ENCODE measurements at places on chromosomes 7 and 10.

GRCh38 chr7:4725014-4725849 lies 43.1 kb downstream of the FOXK1 start:
- no peak for DNase-seq

DNA sequence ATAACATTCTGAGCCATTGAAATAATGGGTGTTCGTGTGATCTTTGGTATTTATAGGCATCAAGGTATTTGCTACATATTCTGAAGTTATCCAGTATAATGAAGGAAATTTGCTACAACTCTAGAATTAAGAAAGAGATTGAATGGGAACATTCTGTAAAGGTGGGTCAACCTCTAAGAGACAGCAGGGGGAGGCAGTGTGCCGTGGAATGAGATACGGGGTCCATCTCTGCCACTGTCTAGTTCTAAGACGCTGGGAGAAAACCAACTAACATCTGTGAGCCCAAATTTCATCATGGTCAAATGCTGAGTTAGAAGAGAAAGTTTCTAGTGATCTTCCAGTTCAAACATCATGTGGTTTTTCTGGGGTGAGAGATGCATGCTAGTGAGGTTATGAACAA lies 368.9 kb downstream of the SORCS1 start:
- DNase-seq = no peak

DNA sequence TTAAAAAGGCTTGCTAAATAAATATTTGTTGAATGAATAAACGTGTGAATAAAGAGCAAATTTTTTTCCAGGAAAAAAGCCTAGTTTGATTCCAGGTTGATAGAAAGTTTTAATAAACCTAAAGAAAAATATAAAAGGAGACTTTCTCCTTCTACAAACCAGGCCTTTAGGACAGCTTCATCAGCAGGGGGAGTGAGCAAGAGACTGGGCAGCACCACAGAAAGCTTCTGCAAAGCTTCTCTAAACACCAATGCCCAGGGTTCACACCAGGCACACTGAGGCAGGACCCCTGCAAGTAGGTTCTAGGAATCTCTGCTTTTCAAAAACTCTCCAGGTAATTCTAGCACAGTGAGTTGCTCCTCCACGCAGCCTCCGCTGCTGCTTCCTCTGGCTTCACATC lies 66.4 kb upstream of the SEC61G start:
- no peak for DNase-seq

- DNase-seq = no peak
Measured at GRCh38 chr10:69472544-69472943, 21.3 kb downstream of the TSPAN15 start.

DNA sequence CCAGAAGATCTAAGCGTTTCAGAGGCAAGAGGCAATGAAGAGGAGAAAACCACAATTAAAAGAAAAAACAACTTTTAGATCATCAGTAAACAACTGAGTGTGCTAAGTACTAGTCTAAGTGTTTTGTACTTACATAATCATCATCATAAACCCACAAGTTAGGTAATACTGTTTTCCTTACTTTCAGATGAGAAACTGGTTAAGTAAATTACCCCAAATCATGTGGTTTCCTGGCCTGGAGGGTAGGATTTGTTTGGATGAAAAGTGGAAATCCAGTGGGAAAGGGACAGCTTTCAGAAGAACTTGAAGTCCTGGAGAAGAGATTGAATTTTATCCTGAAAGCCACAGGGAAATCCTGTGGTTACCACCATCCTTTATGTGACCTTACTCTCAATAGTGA lies 463.3 kb downstream of the LRMDA start:
- DNase-seq = no peak

GRCh38 chr7:32901629-32902028 lies 10.1 kb upstream of the KBTBD2 start:
- no peak for DNase-seq

DNA sequence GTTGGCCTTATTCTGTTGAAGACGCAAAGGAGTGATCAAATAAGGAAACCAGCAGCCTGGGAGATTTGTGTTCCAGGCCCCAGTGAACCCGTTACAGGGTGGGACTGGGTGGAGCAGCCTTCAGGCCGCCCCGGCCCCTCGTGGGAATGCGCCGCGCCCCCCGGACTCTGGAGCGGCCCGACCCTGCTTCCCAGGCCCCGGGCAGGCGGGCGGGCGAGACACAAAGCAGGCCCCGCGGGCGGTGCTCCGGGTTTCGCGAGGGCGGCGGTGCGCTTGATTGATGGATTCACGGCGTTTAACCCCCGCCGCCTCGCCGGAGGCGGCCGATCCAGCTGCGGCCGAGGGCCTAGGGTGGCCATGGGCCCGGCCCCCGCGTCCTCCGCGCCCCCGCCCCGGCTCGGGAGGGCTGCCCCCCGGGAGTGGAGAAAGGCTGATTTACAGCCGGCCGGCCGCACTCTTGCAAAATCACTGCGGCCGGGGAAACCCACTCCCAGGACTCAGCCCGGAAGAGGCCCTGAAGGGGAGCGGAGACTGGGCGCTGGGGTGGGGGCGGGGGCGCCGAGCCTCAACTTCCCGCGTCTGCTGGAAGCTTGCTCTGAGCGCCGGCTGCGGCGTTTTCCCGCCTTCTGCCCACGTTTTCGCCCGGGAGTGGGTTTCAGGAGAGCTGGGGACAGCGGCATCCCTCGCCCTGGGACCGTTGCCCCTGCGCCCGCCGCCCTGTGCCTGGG lies 299.6 kb upstream of the NFE2L3 start:
- no peak for DNase-seq

DNA sequence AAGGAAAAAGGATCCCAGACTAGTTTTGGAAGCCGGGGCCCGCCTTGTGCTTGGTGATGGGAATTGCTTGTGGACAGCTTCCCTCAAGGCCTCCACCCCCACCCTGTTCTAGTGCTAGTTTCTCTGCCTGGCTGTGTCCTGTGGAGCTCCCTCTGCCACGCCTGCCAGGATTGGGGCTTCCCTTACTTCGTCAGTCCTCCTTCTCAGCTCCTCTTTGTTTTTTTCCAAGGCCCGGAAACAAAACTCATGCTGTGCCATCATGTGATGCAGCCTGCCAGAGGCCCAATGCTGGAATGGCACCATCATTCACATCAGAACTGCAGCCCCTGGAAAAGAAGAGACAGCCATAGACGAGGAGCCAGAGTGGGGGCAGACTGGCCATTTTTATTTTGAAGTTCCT lies 11.2 kb downstream of the YKT6 start:
- no peak for DNase-seq

GRCh38 chr10:68813559-68813958 lies 13.8 kb upstream of the STOX1 start:
- DNase-seq = no peak

DNA sequence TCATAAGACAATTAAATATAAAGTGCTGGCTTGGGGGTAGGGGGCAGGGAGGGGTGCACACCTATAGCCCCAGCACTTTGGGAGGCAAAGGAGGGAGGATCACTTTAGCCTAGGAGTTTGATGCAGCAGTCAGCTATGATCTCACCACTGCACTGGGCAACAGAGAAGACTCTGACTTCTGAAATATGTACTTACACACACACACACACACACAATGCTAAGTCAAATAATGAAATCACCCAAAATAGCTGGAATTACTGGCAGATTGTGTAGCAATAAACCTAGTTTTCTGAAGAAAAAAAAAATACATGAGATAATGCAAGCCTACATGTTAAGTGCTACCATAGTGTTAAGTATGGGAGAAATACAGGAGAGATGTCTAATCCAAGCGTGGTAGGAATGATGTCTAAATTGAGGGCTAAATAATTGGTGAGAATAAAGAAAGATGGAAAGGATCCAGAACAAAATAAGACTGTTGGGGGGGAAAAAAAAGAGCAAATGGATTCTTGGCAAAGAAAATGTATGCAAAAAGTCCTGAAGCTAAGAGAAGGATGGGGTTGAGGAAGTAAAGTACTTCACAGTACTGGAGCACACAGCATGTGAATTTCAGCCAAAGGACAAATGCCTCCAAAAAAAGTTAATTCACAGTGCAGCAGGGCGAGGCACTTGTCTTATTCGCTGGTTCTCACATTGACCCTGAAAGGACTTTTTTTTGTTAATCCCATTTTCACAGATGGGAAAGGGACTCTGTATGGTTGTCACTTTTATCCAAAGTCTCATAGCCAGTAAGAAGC lies 73.9 kb downstream of the IGF2BP3 start:
- no peak for DNase-seq

GRCh38 chr10:96670786-96671185 lies 49.5 kb downstream of the PIK3AP1 start:
- DNase-seq = no peak

DNA sequence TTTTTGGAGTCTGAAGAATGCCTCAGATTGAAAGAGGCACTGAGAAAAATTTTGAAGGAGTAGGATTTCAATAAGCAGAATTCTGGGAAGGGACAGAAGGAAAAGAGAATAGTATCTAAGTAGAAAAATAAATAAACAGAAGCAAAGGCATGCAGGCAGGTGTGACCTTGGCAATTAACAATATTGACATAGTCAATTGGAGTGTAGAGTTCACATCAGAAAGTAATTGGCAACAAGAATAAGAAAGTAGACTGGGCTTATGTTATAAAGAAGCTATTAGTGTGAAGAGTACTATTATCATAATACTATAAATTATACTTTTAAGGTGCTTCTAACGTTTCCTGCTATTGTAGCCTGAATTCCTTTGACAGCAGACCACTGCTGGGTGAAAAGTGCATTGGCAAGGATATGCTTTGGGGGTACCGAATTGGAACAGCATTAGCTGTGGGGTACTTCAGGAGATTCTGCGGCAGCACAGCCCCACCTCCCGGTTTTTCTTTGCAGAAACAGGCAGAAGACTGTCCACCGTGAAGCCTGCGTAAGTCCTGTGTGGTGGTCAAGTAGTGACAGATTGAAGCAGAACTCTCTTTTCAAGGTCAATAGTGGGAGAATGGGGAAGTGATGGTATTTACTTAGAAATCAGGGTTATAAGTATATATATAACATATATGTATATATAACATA lies 357.0 kb downstream of the THSD7A start:
- no peak for DNase-seq

- DNase-seq = no peak
Measured at GRCh38 chr10:92918603-92919002, 70.3 kb downstream of the EXOC6 start.

DNA sequence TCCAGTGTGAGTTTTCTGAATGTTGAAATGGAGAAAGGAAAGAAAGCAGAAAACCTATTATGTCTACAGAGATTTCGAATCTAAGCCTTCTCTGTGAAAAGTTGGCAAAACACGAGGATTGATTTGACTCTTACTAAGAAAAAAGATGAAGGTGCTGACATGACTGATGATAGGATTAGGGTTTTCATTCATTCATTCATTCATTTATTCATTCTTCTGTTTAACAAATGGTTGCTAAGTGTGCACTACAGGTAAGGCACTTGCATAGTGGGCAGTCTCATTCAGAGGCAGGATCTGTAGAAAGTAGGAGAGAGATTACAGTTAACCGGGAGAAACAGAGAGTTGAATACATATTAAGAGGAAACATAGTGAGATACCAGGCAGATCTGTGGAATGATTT lies 137.1 kb downstream of the ZNF365 start:
- DNase-seq = no peak

DNA sequence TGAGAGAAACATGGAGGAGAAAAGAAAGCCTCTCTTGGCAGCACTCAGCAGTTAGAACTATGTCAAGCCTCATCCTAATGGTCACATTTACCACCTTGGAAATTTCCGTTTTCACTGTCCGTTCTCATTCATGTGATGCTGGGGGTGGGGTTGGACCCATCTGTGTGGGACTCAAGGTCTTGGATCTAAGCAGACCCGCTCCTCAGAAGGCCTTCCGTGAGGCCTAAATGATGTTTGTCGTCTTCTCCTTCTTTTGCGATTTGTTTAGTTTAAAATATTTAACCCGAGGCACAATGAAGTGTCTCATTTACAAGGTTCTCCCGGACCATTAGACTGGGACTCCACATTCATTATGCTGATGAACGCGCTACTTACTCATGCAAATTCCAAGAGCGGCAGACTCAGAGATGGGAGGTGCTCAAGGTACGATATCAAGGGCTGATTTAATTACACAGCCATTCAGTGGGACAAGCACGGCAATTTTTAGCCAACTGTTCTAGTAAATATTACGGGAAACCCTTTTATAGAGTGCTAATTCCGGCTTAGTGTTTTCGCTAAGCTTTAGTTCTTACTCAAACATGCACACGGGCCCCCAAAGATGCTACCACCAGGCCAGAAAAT lies 109.1 kb upstream of the EFCAB10 start:
- peak; percentile 85 for DNase-seq

GRCh38 chr10:51821045-51821444 lies 121.7 kb upstream of the CSTF2T start:
- no peak for DNase-seq

DNA sequence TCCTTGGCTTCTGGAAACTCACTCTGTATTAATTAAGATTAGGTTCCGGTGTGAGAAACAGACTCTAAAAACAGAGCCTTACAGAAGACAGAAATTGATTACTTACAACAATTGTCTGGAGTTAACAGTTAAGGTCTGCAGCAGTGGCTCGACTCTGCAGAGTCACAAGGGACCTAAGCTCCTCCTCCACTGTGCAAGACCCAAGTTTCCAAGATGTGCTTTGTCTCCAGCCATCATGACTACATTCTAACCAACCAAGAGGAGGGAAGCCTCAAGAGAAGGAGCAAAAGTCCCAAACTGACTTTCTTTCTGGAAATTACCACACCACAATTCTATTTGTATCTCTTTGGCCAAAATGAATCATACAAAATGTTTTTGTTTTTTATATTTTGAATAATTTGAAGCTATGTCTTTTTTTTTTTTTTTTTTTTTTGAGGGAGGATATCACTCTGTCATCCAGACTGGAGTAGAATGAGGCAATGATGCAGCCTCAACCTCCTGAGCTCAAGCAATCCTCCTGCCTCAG lies 14.2 kb upstream of the ODAD2 start:
- no peak for DNase-seq

DNA sequence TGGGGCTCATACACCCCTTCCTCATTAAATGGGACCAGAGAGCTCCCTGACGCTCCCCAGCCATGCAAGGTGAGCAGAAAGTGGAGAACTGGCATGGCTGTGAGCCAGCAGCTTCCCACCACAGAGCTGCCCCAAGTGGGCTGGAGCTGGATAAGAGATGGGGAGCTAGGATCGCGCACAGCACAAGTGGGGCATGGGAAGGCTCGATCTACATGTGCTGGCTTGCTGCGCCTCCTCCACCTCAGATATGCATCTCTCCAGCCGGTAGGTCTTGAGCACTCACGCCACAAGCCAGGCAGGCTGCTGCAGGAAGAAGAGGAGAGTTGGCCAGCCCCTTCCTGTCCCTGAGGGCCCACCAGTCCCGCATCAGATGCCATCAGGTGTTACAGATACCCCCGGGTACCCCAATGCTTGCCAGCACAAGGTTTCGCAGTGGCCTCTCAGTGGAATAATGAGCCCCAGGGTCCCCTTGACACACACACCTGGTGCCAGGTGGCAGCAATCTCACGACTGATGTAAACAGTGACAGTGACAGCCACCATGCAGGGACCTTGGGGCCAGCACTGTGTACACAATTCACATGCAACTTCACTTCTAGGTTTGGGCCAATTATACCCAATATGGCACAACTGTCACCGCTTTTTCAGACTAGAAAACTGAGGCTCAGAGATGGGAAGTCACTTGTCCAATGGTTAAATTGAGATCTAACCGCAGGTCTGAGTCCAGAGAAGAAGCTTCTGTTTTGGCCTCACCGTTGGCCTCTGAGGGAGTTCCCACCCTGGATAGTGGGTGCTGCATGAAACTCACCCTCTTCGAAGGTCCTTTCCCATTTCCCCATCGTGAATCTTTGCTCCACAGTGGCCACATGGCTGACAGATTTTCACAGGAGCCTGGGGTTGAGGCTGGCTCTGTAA lies 79.3 kb downstream of the OAT start:
- DNase-seq = no peak
